Endodermal cell (in vitro differentiated cells): ENCODE measurements at places on chromosomes 12 and 14.

GRCh38 chr12:60210756-60211155, 614.9 kb downstream of the SLC16A7 start:
- DNase-seq, result no peak

DNA sequence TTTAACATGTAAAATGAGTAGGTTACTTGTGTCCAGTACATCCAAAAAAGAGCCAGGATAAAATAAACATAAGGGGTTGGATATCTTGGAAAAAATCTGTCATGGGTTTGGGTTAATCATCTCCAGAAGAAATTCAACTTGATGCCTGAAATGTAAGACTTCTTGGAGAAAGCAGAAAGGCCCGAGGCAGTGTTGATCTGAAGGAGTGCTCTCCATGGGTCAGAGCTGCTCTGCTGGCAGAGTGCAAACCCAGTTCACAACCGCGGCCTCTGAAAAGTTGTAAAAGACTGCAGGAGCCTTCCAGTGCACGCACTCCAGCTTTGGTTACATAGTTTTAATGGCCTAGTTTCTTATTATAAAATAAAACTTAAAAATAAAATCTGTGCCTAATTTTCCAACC, 97.3 kb upstream of the ALX1 start:
- DNase-seq, result no peak

DNA sequence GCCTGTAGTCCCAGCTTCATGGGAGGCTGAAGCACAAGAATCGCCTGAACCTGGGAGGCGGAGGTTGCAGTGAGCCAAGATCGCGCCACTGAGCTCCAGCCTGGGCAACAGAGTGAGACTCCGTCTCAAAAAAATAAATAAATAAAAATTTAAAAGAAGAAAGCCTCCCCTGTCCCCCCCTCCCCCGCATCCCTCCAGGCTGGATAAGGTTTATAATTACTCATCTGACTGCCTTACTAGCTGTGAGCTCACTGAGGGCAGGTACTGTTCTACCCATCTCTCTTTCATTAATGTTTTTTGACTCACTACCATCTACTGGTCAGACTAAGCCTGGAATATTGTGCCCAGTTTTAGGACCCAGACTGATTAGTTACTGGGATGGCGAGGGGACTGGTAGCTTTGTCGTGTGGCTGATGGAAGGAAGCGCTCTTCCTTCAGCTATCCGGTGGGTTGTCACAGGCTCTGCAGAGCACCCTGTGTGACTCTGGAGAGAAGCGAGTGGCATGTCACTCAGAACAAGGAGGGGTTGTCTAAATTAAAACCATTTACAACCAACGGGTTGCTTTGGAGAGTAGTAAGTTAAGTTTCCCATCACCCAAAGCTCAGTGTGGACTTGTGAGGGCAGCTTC, 16.9 kb downstream of the EVL start:
- no peak for DNase-seq

- DNase-seq, result no peak
These were observed 25.9 kb upstream of the GPR132 start for GRCh38 chr14:105091054-105091516.

DNA sequence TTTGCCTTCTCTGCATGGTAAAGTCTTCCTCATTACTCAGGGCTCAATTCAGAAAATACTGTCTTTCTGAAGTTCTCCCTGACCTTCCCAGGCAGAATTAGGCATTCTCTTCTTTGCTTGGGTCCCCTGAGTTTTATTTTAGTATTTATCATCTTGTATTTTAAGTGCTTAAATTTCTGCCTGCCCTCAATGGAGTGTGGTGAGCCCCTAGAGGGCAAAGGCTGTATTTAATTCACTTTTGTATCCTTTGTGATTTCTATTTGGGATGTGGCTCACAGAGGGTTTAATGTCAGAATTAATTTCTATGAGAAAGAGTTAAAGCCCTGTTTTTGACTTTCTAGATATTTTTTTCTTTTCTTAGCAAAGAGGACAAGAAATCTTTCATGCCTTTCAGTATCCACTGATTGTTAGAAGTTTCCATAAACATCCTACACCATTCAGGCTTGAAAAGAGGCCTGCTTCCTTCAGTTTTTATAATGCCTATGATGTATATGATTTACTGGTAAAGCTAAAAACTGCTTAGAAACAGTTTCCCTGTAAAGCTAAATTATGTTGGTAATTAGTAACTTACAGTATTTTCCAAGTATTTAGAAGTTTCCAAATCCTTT, 55.6 kb upstream of the PTPRB start:
- no peak for DNase-seq
